Karpas-422 (cell line): ENCODE measurements at places on chromosomes 11 and 22.

DNA sequence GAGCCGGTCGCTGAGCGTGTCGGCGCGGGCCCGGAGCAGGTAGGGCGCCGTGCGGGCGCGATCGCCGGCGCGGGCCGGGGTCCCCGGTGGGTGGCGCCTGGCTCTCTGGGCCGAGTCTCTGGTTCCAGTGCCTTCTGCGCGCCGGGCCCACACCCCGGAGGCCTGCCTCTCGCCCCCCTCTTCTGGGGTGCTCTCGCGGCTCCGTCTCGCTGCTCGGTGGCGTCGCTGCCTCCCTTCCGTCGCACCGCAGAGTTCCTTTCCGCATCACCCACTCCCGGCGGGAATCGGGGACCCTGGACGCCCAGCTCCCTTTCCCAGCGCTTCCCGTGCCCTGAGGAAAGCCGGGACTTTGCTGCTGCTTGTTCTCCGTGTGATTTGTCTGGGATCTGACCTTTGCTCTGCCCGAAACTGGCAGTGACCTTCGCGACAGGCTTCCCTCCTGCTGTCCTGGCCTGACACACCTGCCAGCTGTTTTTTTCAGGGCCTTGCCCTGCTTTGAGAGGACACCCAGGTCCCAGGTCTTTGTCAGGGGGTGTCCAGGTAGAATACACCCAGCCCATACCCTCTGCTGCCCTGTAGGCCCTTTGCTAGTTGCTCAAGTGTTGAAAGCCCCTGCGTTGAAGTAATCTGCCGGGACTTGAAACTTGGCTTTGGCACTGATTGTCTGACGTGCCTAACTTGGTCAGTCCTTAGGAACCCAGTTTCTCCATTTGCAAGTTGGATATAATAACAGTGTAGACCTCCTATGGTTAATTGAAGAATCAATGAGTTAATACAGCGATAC, 711 bp downstream of the FDX1 start:
- DNase-seq, result peak; percentile 85

DNA sequence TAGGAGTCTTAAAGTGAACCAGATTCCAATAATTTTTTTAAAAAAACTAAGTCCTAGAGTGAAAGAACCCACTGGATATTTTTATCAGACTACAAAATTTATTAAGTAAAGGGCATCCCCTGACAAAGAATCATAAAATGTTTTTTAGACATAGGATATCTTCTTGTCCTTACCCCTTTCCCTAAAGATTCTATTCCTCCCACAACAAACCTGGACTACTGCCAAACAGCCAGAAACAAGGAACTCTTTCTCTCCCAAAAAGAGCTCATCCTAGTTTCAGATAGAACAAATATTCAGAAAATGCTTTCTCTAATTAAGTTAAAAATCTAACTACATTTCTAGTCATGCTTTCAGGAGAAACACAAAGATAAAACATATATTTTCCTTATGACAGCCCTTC, 327.1 kb downstream of the FAM181B start:
- no peak for DNase-seq

GRCh38 chr22:47231759-47232158, 469.3 kb downstream of the TBC1D22A start:
- DNase-seq, result no peak

DNA sequence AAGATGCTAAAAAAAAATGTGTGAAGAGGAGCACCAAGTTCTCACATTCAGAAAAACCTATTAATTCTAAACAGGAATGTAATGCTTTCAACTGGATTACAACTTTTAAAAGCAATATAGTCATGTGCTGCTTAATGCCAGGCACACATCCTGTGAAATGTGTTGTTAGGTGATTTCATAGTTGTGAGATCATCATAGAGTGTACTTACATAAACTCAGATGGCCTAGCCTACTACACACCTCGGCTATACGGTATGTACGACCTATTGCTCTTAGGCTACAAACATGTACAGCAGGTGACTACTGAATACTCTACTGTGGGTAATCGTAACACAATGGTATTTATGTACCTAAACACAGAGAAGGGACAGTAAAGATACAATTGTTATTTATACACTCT, 142.3 kb downstream of the RBFOX2 start:
- DNase-seq, result no peak

GRCh38 chr22:46219636-46220035, 30.5 kb downstream of the CDPF1 start:
- DNase-seq, result no peak

GRCh38 chr11:8059571-8060011, 21.4 kb upstream of the TUB start:
- no peak for DNase-seq

DNA sequence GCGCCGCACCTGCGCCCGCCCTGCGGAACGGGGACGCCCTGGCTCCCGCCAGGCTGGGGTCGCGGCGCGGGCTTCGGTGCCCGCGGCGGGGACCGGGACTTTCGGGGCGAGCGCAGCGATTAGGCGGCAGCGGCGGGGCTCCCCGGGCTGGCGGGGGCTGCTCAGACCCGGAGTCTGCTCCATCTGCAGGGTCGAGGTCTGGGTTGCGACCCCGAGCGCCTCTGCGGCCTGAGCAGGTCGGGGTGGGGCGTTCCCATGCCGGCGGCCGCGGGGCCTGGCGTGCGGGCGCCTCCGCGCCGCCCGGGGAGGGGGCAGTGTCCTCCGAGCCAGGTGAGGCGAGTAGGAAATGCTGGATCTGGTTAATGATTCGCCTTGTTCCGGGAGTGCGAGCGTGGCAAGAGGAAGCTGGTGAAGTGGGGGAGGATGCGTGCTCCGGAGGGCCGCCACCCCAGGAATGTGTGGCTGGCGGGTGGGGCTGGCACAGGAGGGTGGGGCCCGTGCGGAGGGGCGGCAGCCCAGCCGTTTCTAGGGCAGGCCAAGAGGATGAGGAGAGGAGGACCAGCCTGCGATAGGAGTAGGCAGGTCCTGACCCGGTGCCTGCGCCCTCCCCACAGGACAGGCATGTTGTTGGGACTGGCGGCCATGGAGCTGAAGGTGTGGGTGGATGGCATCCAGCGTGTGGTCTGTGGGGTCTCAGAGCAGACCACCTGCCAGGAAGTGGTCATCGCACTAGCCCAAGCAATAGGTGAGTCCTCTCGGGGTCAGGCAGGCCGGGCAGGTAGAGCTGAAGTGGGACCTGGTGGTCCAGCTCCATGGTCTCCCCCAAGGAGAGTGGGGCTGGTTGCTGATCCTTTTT, 606 bp downstream of the RASSF7 start:
- DNase-seq, result peak; percentile 57

DNA sequence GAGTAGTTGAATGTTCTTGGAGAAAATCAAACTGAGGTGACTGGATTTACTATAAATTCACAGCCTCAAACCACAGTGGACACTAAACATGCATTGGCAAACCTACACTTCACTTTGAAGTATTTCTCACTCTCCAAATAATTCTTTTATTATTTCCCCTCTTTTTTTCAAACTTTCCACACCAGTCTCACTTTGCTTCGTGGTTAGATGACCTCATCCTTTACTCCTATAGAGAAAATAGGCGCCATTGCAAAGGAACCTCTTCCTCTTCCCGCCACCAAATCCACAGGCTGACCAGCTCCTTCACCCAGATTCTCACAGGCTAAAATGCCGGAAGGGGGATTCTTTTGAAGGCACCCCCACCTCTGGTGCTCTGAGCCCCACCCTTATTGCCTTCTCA, 33.4 kb downstream of the HTR3A start:
- DNase-seq, result no peak

DNA sequence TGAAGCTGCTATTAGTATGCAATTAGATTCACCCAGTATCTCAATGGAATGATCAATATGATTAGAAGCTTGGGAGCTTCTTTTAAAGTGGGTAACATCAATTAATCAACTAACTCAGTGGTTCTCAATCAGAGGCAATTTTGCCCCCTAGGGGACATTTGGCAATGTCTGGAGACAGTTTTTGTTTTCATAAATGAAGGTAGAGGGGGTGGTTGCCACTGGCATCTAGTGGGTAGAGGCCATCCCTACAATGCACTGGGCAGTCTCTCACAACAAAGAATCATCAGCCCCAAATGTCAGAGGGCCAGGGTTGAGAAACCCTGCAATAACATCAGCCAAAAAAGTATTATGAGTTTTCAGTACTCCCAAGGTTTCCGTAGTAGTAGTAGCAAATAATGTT, 5.9 kb upstream of the AMOTL1 start:
- peak; percentile 65 for DNase-seq

DNA sequence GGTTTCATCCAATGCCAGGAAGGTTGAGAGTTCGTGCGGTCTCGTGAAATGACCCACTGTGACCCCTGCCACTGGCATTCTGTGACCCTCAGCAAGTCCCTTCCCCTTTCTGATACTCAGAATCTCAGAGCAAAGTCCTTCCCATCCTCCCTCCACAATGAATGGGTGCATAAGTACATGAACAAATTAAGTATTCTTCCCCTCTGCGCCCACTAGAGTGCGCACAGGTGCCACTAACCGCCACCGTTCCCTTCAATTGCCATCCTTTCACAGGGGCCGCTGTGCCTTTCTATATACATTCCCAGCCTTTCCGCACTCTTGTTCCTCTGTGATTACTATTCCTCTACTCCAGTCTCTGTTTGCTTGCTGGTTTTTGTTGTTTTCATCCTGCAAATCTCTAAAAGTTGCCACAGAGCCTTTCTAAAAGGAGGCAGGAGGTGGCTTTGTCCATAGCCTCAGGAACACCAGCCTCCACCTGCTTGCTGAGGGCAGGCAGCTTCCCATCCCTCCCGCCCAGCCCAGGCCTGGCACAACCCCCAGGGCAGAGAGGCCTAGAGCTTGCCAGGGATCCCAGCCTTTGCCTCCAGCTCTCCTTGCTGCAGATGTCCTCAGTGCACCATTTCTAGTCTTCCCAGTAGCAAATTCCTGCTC, 6.7 kb upstream of the AP1B1 start:
- peak; percentile 87 for DNase-seq

DNA sequence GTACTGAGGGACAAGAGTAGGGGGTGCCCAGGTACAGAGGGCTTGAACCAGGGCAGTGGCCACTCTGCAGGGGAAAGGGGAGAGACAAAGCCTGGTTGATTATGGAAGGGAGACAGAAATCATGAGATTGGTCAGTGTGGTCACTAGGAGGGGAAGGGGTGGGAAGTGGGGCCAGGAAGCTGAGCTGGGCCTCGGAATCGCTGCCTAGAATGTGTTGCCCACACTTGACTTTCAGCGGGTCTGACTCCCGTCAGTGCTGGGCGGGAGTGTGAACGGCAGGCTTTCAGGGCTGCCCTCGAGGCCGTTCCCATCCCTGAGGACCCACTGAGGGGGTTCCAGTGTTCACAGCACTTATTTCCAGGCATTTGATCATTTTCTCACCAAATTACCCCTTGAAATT, 5.9 kb downstream of the DAGLA start:
- DNase-seq, result no peak

DNA sequence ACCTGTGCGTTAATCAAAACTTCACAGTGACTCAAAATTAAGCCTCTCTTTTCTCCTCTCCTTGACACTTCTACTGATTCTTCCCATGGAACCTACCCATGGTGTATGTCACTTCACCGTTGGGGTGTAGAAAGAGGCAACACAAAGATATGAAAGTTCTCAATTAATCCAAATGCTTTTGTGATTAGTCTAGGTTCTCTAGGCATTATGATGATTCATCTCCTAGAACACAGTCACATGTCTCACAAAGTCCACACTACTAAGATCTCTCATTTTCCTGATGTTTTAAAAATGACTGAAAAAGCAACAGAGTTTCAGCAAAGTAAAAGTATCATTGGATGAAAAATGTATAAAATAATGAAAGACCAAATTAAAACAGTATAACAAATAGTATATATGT, 13.7 kb upstream of the SCGB2A2 start:
- DNase-seq, result no peak

- no peak for DNase-seq
Observed at GRCh38 chr11:93494357-93494756, 48.8 kb downstream of the SMCO4 start.

DNA sequence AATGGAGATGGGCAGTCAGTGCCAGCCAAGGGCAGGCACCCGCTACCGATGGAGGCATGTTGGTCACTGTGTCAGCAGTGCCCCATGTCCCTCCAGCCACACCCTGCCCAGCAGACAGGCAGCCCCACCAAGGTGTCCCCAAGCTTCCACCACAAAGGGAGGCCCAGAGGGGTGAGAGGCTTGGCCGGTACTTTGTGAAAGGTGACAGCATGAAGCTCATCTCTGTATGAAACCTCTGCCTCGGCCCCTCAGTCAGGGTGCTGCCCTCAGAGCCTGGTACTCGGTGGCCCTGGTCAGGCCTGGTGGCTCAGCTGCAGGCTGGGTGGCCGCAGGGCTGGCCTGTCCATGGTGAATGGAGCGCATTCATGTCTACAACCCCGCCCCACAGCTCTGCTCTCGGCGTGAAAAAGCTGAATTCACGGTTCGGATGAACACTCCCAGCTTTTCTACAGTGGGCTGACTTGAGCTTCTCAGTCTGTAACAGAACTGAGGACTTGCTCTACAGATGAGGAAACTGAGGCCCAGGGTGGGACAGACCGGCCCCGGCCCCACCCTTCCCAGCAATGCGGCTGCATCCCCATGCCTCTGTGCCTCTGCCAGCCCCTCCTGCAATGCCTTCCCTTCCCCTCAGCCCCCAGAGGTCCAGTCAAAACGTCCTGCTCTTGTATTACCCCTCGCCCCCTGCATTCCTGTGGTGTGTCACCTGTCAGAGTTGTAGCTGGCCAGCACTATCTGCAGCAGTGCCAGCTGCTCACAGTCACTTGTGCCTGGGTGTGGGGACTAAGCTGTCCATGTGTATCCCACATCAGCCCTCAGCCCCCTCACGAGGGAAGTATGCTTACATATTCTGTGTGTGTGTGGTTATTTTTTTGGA, 27.7 kb downstream of the RSPH14 start:
- DNase-seq, result no peak

DNA sequence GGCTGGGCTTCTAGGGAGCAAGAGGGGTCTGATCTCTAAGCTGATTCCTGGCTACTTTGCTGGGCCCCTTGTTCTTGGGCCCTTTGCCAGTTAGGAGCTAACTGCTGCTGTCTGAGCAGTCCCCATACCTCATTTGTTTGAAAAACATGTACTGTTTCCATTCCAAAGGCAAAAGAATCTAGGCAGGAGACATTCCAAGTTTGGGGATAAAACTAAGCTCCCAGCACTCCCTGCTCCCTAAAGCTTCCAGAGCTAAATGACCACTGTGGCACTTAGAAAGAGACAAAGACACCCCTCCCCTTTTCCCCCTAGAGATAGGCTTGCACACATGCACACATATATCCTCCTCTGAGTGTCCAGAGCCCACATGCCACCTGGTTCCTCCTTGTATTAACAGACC, 22.7 kb upstream of the RRM1 start:
- DNase-seq, result no peak

DNA sequence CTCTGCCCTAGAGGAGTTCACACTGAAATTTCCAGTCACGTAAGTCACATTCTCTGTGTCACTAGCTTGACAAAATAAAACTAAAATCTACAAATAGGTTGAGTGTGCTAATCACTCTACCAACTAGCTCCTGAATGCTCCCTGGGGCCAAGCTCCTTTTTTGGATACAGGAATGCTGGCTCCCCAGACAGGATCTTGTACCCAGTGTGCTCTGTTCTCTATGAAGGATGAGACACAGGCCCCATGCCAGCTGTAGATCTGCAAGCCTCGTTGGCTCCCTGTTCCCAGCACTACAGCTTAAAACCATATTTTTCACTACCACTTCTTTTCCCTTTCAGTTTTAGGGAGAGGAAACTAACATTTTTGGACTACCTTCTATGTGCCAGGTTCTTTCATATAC, 3.7 kb upstream of the IPO7 start:
- DNase-seq, result peak; percentile 36

GRCh38 chr11:117826190-117826570, 1.6 kb upstream of the FXYD2 start:
- no peak for DNase-seq
